ENCODE measurements at places on chromosomes 5 and 9. TPM values are rescaled to one million over a fixed set of nuclear protein-coding genes. Genes with fewer than 3 reads are reported as not detected.

The MYO10 gene
- total RNA-seq: 107 TPM

The FBP2 gene
- not detected for total RNA-seq

The CSF2 gene
- total RNA-seq: not detected

The GALNT12 gene
- 17.5 TPM for total RNA-seq

The WDR38 gene
- total RNA-seq: not detected

The POU5F2 gene
- total RNA-seq: 0.06 TPM

The FOXD4 gene
- not detected for total RNA-seq

The SLC31A2 gene
- 1.5 TPM for total RNA-seq

DNA sequence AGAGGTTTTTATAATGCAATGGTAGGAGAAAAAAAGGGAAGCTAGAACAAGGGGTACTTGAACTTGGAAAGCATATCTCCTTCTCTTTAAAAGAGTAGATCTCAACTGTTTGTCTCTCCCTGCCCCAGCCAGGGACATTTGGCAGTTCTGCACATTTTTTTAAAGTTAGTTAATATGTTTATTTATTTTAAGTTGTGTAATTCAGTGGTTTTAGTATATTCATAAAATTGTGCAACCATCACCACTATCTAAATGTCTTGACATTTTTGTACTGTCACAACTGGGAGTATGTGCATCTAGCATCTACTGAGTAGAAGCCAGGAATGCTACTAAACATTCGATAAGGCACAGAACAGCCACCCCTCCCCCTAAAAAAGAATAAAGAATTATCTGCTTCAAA, 103.5 kb upstream of the DPYSL3 start:
- no peaks in the 10 kb centered on the region for H3K27me3 ChIP-seq
- H3K4me3 ChIP-seq: no peak overlapping the region
- H3K4me1 ChIP-seq: no peaks in the 10 kb centered on the region
- no peak overlapping the region for H3K27ac ChIP-seq

GRCh38 chr5:107558823-107559375, 111.8 kb downstream of the EFNA5 start:
- H3K27ac ChIP-seq: no peak overlapping the region
- peaks cover 16% of the 10 kb centered on the region for H3K4me1 ChIP-seq
- no peak for DNase-seq
- no peaks in the 10 kb centered on the region for H3K36me3 ChIP-seq
- no peaks in the 10 kb centered on the region for H3K27me3 ChIP-seq

DNA sequence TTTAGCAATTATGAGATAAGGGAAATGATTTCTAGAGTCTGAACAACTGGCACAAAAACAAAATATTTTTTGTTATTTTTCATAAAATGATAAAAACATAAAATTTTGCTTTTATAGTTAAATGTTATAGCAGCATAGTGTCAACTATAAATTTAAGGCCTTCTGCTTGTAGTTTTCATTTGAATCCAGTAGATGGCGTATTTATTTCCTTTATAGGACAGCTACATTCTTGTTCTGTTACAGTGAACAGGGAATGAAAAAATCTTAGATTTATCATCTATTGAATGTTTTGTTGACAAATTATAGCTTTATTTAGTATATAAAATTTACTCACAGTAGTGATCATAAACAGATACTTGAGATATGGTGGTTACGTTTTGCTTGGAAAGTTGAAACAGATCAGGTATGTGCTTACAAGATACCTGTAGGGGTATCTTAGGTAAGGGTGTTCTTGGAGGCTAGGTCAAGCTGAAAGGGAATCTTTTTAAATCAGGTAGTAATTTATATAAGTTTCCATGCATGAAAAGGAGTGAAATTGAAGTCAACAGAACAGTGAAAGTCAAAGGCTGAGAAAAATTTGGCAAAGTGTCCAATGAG, 239.3 kb upstream of the GRIN3A start:
- H3K4me1 ChIP-seq: no peaks in the 10 kb centered on the region
- H3K27me3 ChIP-seq: no peaks in the 10 kb centered on the region
- no peak for DNase-seq
- no peak overlapping the region for H3K4me3 ChIP-seq

DNA sequence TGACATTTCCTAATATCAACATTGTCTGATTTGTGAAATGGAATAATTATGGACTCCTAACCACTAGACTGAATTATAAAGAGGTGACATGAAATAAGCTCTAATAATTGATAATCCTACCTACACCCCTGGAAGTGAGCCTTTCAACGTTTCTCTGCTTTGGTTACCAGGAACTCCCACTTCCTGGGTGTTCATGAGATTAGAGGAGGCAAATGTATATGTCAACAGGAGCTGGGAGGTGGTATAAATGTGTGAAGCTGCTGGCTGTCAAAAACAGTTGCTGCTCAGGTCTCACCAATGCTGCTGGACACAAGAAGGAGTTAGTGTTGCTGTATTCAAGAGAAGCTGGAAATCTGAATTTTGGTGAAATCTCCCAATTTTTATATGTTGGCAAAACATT, 96.8 kb downstream of the CAMK4 start:
- no peaks in the 10 kb centered on the region for H3K4me1 ChIP-seq
- no peak for DNase-seq
- H3K27ac ChIP-seq: no peak overlapping the region
- H3K4me3 ChIP-seq: no peak overlapping the region
- no peaks in the 10 kb centered on the region for H3K27me3 ChIP-seq

- H3K4me3 ChIP-seq: no peak overlapping the region
- no peaks in the 10 kb centered on the region for H3K36me3 ChIP-seq
- H3K27ac ChIP-seq: no peak overlapping the region
- no peak for DNase-seq
- H3K4me1 ChIP-seq: peaks cover 2% of the 10 kb centered on the region
- H3K27me3 ChIP-seq: no peaks in the 10 kb centered on the region
Observed at GRCh38 chr9:19999491-20000057, 210.7 kb upstream of the SLC24A2 start.

GRCh38 chr5:95022967-95023695, 261.8 kb downstream of the MCTP1 start:
- no peak overlapping the region for H3K4me3 ChIP-seq
- peaks cover 4% of the 10 kb centered on the region for H3K4me1 ChIP-seq
- H3K27me3 ChIP-seq: no peaks in the 10 kb centered on the region
- no peaks in the 10 kb centered on the region for H3K36me3 ChIP-seq
- H3K27ac ChIP-seq: no peak overlapping the region

DNA sequence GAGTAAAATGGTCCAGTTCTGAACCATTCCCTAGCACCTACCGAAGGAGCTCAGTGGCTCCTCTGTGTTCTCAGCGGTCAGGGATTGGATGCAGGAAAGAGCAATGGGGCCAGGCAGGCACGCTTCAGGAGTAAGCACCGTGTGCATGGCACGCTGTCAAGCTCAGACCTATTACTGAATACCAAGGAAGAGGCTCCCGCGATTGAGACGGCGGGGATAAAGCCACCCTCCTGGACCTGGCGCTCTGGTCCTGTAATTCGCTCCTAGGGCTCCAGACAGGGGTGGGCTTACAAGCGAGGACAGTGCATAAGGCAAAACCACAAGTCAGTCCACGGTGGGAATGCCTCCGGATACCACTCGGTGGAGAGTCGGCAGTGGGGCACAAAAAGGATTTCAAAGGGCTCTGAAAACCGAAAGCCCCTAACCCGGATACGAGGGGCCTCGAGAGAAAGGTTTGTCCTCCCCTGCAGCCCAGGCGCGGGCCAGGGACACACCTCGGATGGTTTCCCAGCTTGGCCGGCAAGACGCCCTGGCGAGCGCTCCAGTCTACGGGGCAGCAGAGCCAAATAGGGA, 988 bp downstream of the OXCT1 start:
- H3K27ac ChIP-seq: no peak overlapping the region
- H3K4me1 ChIP-seq: peaks cover 10% of the 10 kb centered on the region
- no peaks in the 10 kb centered on the region for H3K36me3 ChIP-seq
- no peaks in the 10 kb centered on the region for H3K27me3 ChIP-seq
- peak overlapping the region; percentile 86 for H3K4me3 ChIP-seq

DNA sequence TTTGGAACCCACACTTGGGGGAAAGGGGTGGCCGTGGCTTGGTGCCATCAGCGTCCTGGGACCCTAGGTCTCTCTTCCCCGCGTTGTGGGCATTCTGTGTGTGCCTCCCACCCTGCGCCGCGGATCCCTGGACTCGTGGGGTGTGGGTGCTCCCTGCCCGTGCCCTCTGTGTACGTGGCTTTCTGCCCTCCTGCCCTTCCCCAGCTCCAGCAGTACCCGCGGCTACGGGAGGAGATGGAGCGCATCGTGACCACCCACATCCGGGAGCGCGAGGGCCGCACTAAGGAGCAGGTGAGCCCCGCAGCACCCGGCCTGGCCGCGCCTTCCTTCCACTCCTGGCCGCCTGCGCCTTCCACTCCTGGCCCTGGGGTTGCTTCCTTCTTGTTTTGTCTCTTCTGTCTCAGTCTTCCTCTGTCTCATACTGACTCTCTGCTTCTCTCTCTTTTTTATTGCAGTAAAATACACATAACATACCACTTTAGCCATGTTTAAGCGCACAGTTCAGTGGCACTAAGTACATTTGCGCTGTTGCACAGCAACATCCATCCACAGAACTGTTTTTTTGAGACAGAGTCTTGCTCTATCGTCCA, 30.7 kb downstream of the DNM1 start:
- H3K27ac ChIP-seq: no peak overlapping the region
- H3K4me3 ChIP-seq: no peak overlapping the region

DNA sequence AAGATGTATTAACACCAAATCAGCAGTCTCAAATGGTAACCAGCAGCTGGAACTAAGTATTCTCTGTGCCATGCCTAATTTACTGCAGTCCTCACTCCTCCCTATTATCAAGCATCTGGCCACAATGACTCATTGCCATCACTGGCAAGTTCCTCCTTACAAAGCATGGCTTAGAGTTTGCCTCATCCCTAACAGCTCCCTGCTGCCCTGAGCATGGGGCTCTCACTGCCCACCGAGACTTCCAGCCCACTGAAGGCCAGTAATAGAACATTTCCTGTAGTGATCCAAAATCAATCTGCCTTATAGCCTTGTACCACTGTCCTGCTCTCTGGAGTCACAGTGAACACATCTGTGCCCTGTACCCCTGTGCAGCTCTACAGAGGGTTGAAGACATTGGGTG, 211.9 kb upstream of the TRIM32 start:
- no peaks in the 10 kb centered on the region for H3K36me3 ChIP-seq
- H3K4me1 ChIP-seq: peaks cover 20% of the 10 kb centered on the region
- H3K27me3 ChIP-seq: no peaks in the 10 kb centered on the region
- no peak overlapping the region for H3K4me3 ChIP-seq

DNA sequence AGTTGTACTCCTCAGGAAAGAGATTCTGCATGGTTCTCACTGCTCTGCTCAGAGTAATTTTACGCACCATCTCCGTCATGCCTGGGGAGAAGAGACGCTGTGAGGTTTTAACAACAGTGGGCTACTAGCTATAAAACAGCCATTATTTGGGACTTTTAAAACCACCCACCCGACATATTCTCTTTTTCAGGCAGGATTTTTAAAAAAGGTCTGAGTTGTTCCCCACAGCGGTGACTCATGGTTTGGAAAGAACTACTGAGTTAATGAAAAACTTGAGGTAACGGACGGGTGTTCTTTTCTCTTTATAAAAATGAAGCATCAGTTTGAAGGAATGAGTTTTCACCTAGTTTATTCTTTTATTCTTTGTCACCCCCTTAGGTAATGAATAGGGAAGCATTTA, 61.3 kb downstream of the TTLL11 start:
- no peaks in the 10 kb centered on the region for H3K27me3 ChIP-seq
- no peak overlapping the region for H3K27ac ChIP-seq
- H3K4me1 ChIP-seq: no peaks in the 10 kb centered on the region
- H3K4me3 ChIP-seq: no peak overlapping the region
- no peak for DNase-seq
- H3K36me3 ChIP-seq: no peaks in the 10 kb centered on the region

DNA sequence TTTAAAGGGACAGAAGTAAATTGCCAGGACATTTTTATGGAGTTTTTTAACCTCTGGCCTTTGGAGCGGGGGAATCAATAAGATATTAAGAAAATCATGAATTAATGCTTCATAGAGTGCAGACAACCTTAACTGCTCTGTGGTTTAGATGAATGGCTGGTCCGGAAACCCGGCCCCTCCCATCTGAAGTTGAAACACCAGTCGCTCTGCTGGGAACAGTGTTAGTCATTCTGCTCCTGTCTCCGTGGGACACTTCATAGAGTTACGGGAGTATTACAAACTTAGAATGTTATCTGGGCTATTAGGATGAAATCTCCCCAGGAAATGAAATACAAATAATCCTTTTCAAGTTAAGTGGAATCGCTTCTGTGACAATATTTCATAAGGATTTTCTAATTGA, 110.1 kb upstream of the IRX2 start:
- no peak overlapping the region for H3K27ac ChIP-seq
- no peak overlapping the region for H3K4me3 ChIP-seq
- H3K36me3 ChIP-seq: no peaks in the 10 kb centered on the region
- H3K27me3 ChIP-seq: no peaks in the 10 kb centered on the region
- no peak for DNase-seq

DNA sequence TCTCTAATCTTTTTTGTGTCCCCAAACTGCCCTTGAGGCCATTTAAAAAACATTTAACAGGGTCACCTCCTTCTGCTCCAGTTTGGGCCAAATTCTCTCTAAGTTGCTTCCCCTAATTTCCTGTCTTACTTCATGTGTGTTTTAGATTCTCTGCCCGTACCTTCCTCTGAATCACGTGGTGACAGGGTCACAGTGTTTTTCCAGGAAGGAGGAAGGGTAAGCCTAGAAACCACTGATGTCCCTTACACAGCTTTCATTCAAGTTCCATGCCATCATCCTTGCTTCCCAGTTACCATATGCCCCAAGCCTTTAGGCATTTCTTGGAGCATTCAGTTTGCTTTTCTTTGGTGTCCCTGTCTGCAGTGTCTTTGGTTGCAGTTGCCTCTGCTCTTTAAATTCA, 42.4 kb upstream of the MACIR start:
- no peaks in the 10 kb centered on the region for H3K27me3 ChIP-seq
- no peak overlapping the region for H3K4me3 ChIP-seq
- H3K27ac ChIP-seq: no peak overlapping the region
- no peaks in the 10 kb centered on the region for H3K4me1 ChIP-seq

DNA sequence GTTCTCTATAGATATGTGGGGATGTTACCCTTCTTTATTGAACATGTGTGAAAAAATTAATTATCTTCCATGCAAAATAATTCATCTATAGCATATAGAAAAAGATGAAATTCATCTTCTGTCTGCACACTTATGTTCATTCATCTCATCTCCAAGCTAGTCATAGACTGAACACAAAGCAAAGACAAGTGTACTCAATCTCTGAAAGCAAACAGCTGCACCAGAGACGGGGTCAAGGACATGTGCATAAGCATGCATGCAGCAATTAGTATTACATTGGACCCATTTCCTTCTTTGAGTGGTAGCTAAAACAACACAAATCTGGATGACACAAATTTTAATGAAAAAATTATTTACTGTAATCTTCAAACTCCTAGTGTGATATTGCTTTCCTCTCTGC, 547.0 kb upstream of the COX7C start:
- no peaks in the 10 kb centered on the region for H3K27me3 ChIP-seq
- no peaks in the 10 kb centered on the region for H3K4me1 ChIP-seq
- no peak overlapping the region for H3K4me3 ChIP-seq
- no peak overlapping the region for H3K27ac ChIP-seq
- DNase-seq: no peak

DNA sequence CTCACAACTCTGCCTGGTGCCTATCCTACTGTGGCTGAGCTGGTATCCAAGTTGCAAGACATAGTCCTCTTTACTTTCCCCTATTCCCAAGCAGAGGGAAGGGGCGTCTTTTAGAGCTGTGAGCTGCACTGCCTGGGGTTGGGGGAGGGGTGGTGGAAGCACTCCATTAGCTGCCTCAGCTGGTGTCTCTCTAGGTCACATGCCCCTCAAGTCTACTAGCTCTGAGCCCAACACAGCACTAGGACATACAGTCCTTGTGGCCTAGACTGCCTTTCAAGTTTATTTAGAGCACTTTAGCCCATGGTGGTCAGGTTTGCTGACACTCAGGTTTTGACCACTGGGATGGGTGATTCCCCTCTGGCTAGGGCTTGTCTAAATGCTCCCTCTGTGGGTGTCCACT, 54.7 kb downstream of the SREK1 start:
- no peaks in the 10 kb centered on the region for H3K4me1 ChIP-seq
- DNase-seq: no peak
- no peak overlapping the region for H3K4me3 ChIP-seq
- H3K27me3 ChIP-seq: no peaks in the 10 kb centered on the region

Measured in H1 (cell line).